ENCODE measurements at places on chromosomes 12 and 14. TPM values are rescaled to one million over a fixed set of nuclear protein-coding genes. Genes with fewer than 3 reads are reported as not detected.

The WNK1 gene
- polyA plus RNA-seq = 107 TPM

The TBX3 gene
- polyA plus RNA-seq = 66.5 TPM

The ERBB3 gene
- 88.6 TPM for polyA plus RNA-seq

The PIWIL1 gene
- 1.7 TPM for polyA plus RNA-seq

GRCh38 chr14:89244720-89245119 is 172.3 kb downstream of the FOXN3 start:
- no peak for DNase-seq

- DNase-seq = no peak
Measured at GRCh38 chr14:89965839-89966238, 10.1 kb downstream of the TDP1 start.

DNA sequence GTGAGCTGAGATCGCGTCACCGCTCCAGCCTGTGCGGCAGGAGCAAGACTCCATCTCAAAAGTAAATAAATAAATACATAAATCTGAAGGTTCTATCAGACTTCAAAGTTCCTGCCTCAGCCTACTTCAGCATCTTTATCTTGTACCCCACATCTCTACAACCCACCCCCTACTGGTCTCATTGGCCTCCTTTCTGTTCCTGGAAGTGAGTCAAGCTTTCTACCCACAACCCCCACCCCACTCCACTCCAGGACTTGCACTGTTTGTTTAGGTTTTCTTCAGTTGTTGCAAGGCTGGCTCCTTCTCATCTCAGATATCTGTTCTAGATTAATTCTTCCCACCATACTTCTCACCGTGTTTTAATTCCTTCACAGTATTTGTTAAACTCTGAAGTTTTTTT is 714 bp upstream of the PSMC6 start:
- no peak for DNase-seq

GRCh38 chr12:33586576-33586975 is 147.0 kb upstream of the SYT10 start:
- no peak for DNase-seq

DNA sequence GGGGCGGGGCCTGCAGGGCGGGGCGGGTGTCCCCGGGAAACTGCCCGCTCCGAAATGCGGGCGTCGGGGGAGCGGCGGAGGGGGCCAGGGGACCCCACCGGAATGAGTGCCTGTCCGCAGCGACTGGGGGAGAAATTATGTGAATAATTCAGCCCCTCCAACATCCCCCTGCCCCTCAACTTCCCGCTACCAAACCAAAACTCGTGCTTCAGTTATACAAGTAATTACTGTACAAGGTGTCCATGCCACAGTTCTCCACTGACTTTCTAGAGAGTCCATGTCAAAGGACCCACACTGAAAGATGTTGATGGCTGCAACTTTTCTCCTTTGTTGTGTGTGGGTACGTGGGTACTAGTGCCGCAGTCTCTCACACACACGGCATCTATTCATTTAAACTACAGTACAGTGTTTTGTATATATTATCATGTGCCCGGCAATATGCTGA is 414 bp upstream of the CDK17 start:
- no peak for DNase-seq

Measured in right renal pelvis (tissue), 4 donors.